ENCODE measurements at places on chromosomes 5 and 9. TPM values are rescaled to one million over a fixed set of nuclear protein-coding genes. Genes with fewer than 3 reads are reported as not detected.

GRCh38 chr5:109907189-109907588, 217.5 kb downstream of the MAN2A1 start:
- no peaks in the 10 kb centered on the region for H3K36me3 ChIP-seq
- H3K4me3 ChIP-seq, result no peak overlapping the region
- H3K4me1 ChIP-seq, result no peaks in the 10 kb centered on the region
- DNase-seq, result no peak
- H3K27ac ChIP-seq, result no peak overlapping the region

Gene NR2F1-AS1
- not detected for polyA plus RNA-seq

DNA sequence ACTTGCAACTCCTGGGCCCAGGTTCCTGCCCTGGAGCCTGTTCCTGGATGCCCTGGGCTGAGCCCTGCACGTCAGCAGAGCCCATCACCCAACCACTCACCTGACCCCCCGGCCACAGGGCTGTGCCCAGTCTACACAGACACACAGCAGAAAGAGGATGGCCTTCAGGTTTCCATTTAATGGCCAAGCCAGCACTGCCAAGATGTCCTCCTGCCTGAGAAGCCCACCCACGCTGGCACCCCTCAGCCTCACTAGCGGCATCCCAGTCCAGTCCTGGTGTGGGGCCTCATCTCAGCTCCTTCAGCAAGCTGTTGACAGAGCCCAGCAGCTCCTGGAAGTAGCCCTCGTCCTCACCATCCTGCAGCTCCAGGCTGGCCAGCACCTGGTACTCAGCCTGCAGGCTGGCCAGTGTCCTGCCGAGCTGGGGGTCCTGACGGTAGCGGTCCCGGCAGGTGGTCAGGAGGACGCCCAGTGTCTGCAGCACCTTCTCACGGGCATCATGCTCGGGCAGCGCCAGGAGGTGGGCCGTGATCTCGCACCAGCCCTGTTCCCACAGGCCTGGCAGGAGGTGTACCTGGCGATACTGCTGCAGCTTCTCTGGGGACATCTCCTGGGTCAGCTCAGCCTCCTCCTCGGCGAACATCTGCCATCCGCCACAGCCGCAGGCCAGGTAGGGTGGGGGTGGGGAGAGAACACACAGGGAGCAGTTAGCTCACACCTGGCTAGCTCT, 71.9 kb upstream of the LRRTM2 start:
- H3K27ac ChIP-seq, result no peak overlapping the region
- no peak for DNase-seq
- no peaks in the 10 kb centered on the region for H3K4me1 ChIP-seq
- no peak overlapping the region for H3K4me3 ChIP-seq

GRCh38 chr9:113764572-113764971, 111.5 kb upstream of the ZNF618 start:
- no peaks in the 10 kb centered on the region for H3K36me3 ChIP-seq
- no peaks in the 10 kb centered on the region for H3K27me3 ChIP-seq
- no peak for DNase-seq
- H3K4me1 ChIP-seq, result no peaks in the 10 kb centered on the region
- no peak overlapping the region for H3K4me3 ChIP-seq

DNA sequence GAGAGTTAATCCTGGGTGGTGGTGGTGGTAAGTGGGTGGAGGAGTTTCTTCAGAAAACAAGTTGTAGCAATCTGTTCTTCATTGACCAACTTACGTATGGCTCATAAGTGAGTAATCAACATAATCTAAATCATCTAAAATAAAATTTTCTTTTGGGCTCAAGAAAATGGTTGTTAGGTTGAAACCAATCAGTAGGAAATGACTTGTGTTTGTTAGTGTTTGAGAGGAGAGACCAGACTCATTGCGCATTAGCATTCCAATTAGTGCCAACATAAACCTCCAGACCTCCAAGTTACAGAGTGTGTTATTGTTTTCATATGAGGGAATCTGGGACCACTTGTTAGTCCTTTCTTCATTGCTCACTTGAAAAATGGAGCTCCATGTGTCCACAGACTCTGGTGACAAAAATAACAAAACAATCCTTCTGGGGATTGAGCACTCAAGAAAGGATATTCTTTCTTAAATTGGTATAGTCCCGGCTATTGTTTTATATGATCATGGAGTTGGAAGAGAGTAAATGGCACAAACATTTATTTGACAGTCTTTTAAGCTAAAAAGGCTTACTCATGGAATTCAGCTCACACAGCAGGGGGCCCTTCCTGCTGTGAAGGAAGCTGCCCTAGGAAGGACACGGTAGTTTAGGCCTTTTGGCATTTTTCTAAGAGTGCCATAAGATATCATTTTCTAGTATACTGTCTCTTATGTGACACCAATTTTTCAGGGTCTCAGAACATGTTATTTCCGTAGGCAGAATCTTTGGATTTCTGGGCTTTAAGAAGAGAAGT, 441.1 kb downstream of the EBF1 start:
- no peaks in the 10 kb centered on the region for H3K4me1 ChIP-seq
- DNase-seq, result no peak
- no peak overlapping the region for H3K4me3 ChIP-seq

DNA sequence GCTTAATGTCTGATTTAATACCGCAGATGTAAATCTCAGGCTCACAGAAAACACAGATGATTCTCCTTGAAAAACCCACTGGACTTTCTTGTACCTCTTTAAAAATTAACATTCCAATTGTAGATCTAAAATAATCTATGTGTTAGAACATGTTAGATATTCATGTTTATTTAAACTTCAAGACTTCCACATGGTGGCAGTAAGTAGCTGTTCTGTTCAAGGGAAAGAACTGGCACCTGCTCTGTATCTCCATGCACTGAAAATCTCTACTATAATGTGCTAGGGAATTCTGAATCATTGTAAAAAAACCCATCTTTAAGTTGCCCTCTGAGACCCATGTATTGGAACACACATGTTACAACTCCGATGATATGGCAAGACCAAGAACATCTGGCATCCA, 366.9 kb downstream of the DMRTA1 start:
- H3K4me3 ChIP-seq, result no peak overlapping the region
- H3K4me1 ChIP-seq, result no peaks in the 10 kb centered on the region
- no peaks in the 10 kb centered on the region for H3K36me3 ChIP-seq
- no peak overlapping the region for H3K27ac ChIP-seq
- H3K27me3 ChIP-seq, result no peaks in the 10 kb centered on the region
- DNase-seq, result no peak

Gene SPAG8
- 1.6 TPM for polyA plus RNA-seq

- H3K27me3 ChIP-seq, result no peaks in the 10 kb centered on the region
- H3K4me1 ChIP-seq, result no peaks in the 10 kb centered on the region
- no peak overlapping the region for H3K4me3 ChIP-seq
- DNase-seq, result no peak
- H3K36me3 ChIP-seq, result no peaks in the 10 kb centered on the region
- H3K27ac ChIP-seq, result no peak overlapping the region
These were observed 126.7 kb downstream of the SLC25A46 start for GRCh38 chr5:110865400-110866094.
